ENCODE measurements at places on chromosomes 3 and 15.

DNA sequence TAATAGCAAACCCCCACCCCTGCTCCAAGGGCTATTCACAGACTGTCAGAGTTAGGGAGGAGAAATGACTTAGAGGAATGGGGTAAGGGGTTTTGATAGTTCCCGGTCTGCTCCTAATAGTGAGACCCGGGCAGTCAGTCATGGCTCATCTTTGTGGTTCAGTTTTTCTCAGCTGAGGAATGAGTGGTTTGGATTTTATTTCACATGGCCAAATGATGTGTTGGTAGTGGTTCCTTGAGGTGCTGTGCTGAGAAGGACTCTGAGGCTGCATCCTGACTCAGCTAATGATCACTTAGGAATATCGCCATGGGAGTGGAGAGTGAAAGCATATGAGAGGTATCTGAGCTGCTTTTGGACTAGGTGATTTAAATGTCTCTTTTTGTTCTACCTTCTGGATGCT is 80.2 kb downstream of the LPP start:
- no peak for DNase-seq

- no peak for DNase-seq
These were observed 724.6 kb upstream of the CBLB start for GRCh38 chr3:106593381-106593780.

DNA sequence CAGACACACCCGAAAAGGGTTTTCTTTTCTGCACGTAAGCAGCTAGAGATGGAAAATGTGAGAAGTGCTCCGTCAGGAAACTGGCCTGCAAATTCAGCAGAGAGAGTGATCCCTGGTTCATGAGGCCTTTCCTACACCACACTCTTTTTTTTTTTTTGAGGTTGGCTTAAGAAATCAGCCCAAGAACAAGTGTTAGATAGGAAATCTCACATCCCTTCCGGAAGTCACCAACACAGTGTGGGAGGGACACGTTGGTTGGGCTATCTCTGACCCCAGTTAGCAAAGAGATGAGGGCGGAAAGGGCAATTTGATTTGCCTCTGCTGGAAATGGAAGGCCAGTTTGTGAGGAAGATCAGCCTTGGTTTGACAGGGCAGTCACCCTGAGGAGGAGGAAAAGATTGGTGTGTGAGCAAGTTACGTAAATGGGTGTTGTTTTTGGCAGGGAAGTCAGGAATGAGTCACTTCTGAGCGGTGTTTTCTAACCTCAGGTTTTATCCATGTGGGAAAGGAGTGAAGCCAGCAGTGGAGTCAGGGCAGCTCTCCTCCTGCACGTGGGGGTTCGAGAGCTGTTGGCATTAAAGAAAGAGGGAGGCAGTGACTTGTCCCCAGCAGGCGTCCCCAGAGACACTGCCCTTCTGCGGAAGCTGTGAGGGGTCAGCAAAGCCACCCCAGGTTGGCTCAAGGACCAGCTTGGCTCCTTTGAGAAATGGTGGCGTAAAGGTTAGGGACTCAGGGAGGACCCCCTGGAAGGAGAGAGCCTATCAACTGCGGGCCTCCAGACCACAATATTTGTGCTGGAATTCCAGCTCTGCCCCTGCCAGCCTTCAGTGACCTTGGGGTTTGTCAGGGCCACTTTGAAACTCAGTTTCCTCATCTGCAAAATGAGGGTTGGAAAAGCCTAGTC is 237.6 kb upstream of the BHLHE40 start:
- no peak for DNase-seq

DNA sequence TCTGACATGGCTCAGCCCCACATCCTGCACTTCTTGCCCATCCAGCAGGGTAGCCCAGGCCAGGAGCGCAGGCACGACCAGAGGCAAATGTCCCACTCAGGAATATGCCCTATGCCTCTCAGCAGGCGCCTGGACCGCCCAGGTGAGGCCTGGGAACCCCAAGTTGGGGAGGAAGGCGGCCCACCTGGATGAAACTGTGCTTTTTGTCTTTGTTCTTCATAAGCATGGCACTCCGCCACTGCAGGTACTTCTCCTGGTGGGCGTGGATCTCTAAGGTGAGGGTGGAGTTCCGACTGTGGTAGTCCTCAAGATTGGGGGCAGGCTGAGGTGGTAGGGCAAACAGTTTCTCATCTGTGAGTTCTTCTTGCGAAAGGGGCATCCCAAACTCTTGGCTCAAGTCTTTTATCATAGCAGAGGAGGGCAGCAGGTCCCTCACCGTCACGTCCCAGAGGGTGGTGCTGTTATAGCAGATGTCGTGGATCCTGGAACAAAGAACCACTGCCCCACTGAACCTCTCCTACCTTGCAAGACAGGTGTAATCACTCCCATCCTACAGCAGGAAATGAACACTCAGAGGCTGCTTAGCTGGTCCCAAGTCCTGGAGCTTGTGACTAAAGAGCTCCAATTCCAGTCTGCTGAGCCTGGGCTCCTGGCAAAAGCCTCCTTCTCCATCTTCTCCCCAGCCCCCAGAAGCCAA is 53.2 kb downstream of the ACAD9 start:
- no peak for DNase-seq

DNA sequence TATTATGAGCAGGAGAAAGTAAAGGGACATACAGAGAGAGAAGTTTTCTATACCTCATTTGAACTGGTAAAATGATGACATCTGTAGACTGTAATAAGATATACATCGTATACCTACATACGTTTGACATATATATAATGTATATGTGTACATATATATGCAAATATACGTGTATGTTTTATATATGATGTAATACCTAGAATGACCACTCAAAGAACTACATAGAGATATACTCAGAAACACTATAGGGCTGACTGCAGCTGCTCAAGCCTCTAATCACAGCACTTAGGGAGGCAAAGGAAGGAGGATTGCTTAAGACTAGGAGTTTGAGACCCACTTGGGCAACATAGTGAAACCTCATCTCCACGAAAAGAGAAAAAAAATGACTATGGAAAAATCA is 48.5 kb upstream of the MCTP2 start:
- no peak for DNase-seq

DNA sequence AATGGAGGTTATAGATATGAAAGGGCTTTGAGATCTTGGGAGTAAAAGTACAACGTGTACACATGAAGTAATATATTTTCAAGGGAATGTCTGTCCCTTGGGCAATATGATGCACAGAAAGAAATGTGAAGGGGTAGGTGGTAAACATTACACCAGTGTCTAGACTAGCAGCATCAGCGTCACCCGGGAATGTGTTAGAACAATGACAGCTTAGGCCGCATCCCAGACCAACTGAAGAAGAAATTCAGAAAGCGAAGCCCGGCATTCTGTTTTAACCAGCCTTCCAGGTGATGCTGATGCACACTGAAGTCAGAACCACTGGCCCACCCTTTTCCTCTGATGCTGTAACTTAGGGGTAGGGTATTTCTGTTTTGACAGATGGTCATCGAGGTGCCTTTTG is 6.3 kb downstream of the INAFM2 start:
- DNase-seq: no peak

DNA sequence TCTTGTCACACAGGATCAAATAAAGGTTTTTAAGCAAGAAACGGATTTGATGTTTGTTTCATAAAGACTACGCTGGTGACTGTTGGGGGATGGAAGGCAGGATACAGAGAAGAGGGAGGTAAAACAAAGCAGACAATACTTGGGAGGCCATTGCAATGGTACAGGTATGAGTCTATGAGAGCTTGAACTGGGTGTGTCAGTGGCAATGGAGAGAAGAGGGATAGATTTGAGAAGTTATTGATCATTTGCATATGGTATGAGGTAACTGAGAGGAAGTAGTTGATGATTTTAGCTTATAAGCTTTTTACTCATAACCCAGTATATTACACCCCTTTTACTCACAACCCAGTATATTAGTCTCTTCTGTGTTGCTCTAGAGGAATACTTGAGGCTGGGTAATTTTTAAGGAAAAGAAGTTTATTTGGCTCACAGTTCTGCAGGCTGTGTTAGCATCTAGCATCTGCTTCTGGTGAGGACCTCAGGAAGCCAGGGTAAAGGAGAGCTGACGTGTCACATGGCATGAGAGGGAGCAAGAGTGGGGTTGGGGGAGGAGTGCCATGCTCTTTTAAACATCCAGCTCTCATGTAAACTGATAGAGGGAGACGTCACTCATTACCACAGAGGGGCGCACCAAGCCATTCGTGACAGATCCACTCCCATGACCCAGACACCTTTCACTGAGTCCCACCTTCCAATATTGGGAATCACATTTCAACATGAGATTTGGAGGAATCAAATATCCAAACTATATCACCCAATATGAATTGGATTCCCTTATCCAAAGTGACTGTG is 153.9 kb downstream of the VPS8 start:
- DNase-seq: no peak

- no peak for DNase-seq
These were observed 46.0 kb downstream of the FSIP1 start for GRCh38 chr15:39736412-39737195.

DNA sequence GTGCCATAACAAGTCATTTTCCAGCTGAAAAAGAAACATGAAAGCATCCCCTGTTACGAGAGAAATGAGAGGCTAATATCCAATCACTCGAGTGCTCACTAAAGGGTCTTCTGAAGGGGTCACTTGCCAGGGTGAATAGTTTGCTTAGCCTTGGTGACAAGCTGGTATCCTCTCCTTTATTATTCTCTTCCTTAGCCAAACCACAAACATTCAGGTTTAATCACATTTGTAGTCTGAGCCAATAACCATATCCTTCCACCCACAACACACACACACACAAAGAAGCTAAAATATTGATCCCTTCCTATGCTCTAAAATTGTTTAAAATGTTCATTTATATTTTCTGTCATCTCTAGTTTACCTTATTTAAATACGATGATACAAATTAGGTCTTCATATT is 240.5 kb upstream of the TMCO5A start:
- DNase-seq: no peak

GRCh38 chr15:71048913-71049675 is 66.2 kb upstream of the THSD4 start:
- no peak for DNase-seq

GRCh38 chr3:5133239-5134018 is 11.3 kb downstream of the ARL8B start:
- no peak for DNase-seq

DNA sequence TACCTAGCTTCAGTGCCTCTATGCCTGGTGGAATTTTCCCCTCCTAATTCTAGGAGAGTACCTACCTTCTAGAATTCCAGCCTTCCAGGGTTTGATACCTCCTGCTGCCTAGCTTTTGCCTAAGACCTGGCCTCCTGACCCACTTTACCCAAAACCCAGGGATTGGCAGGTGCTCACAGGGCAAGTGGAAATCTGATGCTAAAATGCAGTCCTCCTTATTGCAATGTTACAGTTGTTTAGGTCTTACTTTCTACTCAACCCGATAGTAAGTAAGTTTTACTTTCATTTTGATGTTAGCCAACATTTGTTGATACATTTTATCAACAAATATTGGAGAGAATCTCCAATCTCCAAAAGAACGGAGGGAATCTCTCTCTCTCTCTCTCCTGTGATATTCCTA is 275.9 kb downstream of the DOCK3 start:
- no peak for DNase-seq

GRCh38 chr3:45170096-45170495 is 23.9 kb upstream of the CDCP1 start:
- DNase-seq: no peak

GRCh38 chr3:183548262-183548769 is 7.2 kb downstream of the KLHL6 start:
- no peak for DNase-seq

DNA sequence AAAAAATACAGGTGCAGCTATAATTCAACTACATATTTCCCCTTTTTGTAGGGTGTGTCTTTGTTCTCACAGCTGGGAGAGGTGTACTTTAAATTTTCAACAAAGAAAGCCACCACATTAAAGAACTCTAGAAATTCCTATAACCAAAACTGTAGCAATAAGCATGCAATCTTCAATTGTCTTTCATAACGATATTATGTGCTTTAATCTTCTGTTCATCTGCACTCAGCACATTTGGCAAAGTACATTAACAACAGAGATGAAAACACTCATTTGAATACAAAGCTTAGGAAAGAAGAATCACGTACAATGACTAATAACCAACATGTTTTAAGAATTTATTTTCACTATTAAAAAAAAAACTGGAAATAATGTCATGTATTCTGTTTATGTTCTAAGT is 1025.8 kb downstream of the ROBO1 start:
- DNase-seq: no peak

DNA sequence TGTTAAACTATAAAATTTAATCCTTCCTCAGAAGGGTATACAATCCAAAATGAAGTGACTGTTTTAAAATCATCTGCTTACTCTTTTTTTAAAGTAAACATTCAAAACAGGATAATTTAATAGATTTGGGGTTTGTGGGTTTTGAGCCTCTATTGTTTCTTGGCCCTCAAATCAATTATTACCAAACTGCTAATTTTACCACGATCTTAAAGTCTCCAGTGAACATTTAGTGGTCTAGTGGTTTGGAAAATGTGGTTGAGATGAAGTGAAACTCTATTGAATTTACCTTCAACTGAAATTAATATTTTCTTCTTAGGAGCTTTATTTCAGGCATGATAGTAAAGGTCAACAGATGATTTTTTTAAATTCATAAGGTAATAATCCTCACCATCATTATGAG is 11.2 kb upstream of the ATP11B start:
- no peak for DNase-seq

GRCh38 chr15:91896341-91897055 is 43.0 kb downstream of the SLCO3A1 start:
- DNase-seq: no peak

GRCh38 chr3:170290194-170290593 is 67.3 kb upstream of the SKIL start:
- DNase-seq: no peak

DNA sequence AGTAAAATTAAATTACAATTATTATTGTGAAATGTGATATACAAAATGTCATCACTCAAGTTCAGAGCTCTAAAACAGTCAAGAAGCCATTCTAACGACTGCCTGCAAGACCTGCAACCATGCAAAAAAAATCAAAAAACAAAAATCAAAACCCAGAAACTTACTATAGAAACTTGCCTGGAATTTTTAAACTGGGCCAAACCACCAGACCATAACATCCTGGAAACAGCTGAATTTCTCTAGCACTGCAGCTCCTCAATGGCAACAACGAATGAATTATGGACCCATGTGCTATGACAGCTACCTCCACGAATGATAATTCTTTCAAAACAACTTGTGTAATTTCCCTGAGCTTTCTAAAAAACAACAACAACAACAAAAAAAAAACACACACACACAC is 130.0 kb upstream of the KCNMB2 start:
- no peak for DNase-seq

DNA sequence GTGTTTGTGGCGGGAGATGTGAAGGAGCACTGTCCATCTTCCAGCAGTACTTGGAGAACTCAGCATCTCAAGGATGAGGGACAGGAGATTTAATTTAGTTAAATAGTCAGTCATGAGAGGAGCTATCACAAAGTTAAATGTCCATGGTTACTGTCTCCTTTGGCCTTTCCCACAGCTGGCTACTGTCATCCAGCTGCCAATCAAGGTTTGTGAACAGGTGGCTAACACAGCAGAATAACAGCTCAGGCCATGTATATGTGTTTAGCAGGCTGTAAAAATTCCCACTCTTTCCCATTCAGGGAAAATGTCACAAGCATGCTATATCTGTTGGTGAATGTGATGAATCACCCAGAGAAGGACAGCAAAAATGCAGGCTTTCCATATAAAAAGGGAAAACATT is 120.5 kb downstream of the TMEM108 start:
- no peak for DNase-seq

GRCh38 chr15:49953421-49953820 is 165.6 kb downstream of the ATP8B4 start:
- no peak for DNase-seq

GRCh38 chr3:38348903-38349302 is 2.3 kb downstream of the XYLB start:
- DNase-seq: no peak
